T-helper 22 cell (primary cell): ENCODE measurements at places on chromosomes 2 and 18.

DNA sequence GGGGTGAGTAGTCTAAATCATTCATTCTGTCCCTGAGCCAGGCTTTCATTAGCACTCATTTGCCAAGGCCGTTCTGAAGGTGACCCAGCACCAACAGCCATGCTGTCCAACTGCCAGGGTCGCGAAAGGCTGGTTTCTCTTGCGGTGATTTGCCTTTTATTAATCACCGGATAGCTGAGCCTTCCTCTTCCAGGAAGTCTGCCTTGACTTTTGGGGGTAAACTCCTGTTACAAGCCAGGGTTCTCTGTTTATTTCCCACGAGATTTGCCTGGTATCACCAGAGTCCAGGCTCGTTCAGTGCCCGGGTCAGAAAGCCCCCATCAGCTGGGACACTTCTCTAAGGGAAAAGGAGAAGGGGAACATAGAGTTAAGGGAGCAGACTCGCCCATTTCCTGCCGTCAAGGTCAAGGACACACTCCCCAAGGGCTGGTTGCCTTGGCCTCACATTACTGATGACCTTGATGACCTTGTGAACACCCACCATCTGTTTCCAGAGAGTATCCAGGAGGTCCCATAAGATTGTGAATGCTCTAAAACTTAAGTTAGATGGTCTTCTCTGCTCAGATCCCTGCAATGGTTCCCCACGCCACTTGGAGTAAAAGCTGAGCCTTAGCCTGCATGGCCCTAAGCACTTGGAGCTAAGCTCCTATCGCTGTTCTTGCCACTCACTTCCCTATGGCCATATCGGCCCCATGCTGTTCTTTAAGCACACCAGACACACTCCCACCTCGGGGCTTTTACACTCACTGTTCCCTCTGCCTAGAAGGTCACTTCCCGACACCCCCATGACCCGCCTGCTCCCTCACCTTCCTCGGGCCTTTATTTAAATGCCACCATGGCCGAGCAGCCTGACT, 118.0 kb upstream of the STPG4 start:
- no peak for DNase-seq

- no peak for DNase-seq
These were observed 625 bp downstream of the LYPD6 start for GRCh38 chr2:149331023-149331400.

DNA sequence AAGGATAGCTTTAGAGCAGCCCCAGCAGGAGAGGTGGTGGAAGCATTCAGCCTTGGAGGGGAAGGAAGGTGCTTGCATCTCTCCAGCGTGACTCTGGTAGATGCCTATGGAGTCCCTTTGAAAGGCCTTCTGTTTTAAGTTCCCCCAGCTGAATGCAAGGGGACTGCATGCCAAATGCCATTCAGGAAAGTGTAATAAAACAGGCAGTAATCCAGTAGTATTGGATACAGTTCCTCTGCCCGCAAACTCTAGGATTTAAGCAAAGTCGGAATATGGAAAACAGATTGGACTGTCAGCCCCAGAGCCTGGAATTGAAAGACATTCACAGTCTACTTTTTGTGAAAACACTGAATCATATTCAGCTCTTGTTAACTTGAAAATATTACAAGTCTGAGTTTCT, 125.2 kb upstream of the GAREM1 start:
- no peak for DNase-seq

DNA sequence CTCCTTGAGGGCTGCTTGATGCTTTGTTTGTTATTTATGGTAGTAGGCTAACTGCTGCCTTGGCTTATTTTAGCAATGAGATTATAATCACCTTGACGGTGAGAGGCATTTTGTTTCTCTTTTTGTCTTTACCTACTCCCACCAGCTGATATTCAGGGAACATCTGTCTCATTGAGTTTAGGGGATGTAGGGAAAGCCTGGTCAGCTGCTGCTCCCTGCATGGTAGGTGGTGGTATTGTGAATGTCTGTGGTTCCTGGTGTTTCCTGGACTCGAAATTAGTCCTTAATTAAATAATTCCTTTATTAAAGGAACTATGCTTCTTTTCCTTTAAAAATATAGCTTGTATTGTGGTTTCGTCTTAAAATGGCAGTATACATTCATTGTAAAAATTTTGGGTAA, 77.8 kb downstream of the ADAM23 start:
- DNase-seq = no peak

DNA sequence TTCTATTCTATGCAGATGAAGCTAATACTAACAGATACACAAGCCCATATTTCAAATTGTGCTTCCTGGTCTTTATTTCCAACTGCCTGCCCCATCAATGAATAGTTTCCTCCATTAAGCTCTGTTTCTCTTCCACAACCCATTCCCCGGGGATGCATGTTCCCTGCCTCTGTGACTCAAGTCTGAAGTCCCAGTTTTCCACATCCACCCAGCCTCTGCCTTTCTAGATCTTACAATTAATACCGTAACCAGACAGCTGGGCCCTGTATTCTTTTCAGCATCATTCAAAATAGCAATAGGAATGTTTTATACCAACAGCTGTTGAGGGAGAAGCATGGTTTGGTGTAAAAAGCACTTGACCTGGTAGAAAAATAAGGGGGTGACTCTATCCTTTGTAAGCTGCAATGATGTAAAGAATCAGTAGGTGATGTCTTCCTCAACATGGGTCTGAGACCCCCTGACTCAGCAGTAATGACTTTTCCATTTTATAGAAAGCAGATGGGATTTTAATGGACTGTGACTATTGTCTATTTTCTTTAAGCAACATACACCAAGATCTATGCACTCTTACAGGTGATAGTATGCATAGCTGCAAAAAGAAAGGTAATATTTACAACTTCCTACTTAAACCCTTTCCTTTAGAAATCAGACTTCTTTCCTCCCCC, 46.1 kb upstream of the DAPL1 start:
- DNase-seq = no peak

DNA sequence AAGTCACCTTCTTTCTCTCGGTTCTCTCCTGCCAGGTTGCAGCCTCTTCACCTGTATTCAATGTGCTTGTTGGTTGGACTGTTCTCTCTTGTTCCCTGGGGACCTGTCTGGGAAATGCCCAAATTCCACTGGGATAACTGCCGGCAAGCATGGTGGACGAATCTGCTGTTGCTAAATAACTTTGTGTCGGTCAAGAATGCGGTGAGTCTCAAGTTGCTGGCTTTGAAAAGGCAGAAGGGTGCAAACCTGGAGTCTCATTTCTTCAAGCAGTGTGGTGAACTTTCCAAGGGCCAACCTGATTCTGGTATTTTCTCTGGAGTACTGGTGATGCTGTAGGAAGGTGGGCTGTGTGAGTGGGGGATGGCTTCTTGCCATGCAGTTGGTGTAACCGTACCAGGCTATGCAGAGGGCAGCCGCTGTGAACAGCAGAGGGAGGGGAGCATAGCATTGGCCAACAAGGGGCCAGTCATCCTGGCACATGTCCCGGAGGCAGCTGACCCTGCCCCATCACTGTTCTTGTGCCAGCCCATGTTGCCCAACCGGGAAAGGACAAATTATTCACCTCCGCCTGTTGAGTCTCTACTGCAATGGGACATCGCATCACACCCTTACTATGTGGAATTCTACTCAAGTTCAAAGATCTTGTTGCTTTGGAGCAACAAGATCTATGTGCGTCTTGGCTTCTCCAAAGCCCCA, 88.1 kb upstream of the SEC11C start:
- no peak for DNase-seq

DNA sequence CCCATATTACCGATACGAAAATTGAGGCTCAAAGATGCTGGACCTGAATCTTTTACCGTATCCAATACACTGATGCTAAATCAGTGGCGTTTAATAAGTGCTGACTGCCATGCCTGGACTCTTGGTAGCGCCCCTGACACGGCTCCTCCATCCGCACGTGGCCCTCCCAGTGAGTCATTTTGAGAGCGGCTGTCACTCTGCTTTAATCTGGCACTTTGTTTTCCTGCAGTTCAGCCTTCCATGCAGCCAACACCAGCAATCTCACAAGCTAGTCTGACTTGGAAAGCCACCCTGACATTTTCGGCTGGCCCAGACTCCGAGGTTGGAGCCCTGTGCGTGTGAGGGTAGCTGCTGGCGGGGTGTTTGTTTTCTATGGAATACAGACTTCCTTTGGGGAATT, 155.1 kb upstream of the LMAN1 start:
- DNase-seq = no peak

DNA sequence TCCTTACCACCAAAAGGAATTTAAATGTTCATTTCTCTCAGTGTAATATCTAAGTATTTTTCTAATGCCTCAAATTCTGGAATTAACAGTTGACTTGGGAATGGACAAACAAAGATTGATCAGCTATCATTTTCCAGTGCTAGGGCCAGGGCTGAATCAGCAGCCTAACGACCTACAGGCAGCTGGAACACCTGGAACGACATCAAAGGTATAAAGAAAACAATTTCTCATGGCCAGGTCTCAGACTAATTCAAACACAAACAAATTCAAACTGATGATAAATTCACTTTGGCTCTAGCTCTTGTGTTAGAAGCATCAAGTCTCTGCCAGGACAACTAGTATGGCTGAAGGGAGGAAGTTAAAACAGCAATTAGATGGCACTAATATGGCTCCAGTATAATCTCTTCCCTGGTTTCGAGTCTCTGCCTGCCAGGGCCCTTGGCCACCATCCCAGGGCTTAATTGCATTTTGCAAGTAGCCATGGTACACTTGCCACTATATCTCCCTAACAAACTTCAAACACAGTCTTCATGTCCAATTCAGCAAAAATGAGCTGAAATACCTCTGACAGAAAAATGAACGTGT, 70.2 kb upstream of the FSHR start:
- DNase-seq = no peak

DNA sequence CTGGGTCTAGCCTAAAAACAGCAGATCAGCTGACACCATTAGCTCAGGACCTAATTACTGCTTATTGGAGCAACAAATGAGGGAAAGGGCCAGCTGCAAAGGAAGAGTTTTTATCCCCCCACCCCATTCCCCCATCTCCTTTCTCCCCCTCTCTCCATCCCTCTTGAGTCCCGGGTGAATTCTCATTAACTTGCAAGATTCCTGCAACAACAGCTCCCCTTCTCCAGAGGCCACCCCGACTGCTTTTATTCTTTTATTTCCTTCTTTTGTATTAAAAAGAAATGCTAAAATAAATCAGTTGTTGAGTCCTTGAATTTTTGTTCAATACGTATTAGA, 473 bp upstream of the NOL4 start:
- no peak for DNase-seq

- no peak for DNase-seq
These were observed 56.7 kb upstream of the RAB6C start for GRCh38 chr2:129922571-129923264.

DNA sequence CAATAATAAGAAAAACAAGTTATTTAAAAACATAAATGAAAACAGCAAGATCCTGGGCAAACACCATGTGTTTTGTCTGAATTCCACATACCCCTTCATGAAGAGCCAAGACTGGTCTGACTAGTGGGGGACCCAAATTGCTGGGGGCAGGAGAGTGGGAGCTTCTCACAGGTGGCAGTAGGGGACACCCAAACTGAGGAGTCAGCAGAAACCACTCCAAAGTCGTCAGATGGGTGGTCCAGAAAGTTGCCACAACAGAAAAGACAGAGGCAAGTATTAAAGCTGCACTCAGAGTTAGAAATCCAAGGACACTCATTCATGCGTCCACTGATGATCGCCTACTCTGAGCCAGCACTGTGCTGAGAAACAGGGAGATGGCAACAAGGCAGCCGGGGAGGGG, 12.3 kb upstream of the LCLAT1 start:
- DNase-seq = no peak

GRCh38 chr2:29304399-29305060, 189.3 kb downstream of the CLIP4 start:
- DNase-seq = no peak

DNA sequence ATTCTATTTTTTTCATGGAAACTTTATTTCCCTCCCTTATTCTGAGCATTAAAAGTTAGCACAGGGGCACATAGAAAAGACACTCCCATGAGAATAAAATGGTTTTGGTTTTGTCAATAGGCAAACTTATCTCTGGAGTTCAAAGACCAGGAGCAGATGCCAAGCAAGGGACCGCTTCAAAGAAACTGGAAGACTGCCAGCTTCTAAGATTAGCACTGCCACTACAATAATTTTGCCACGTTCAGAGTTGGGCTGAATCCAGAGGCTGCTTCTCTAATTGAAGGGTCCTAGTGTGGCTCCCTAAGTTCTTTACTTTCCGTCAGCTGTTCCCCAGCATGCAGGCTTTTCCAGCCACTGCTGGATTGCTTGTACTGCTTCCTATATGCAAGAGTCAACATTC, 681.0 kb upstream of the GCFC2 start:
- no peak for DNase-seq

GRCh38 chr18:32460171-32460731, 10.4 kb downstream of the GAREM1 start:
- DNase-seq = no peak

DNA sequence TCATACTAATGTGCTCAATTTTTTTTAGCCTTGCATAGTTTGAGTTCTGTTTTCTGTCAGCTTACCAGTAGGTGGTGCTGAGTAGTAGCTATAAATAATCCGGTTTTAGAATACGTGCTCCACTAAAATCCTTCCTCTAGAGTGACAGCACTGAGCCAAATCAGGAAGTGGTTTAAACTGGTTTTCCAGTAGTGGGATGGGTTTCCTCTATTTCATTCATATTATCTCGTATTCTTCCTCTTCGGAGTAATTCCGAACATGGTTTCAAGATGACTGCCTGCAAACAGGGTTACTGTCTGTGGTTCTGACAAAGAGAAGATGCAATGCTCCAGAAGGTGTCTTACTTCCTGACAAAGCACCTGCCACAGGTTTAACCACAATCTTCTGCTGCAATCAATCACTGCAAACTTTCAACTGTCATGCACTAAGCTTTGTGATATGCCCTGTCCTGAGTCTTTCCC, 496.9 kb upstream of the VRK2 start:
- no peak for DNase-seq

GRCh38 chr2:218780851-218781690, 876 bp upstream of the CYP27A1 start:
- DNase-seq = no peak

DNA sequence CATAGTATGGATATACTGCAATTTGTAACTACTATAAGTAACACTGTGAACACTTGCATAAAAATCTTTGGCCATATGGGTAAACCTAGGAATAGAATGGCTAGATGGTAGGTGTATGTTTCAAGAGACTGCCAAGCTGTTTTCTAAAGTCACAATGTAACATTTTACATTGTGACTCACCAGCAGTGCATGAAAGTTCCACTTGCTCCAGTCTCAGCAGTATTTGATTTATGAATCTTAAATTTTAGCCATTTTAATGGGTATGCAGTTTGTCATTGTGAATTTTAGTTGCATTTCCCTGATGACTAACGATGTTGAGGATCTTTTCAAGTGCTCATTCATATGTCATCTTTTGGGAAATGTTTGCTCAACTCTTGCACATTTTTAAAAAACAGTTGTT, 86.1 kb downstream of the FARSB start:
- DNase-seq = no peak

- no peak for DNase-seq
These were observed 194.1 kb downstream of the KLHL29 start for GRCh38 chr2:23578964-23579671.
